ENCODE measurements at places on chromosomes 13 and 19. TPM values are rescaled to one million over a fixed set of nuclear protein-coding genes. Genes with fewer than 3 reads are reported as not detected.
A peak's percentile ranks its signal among the peaks of the same experiment; 100 is the strongest.

DNA sequence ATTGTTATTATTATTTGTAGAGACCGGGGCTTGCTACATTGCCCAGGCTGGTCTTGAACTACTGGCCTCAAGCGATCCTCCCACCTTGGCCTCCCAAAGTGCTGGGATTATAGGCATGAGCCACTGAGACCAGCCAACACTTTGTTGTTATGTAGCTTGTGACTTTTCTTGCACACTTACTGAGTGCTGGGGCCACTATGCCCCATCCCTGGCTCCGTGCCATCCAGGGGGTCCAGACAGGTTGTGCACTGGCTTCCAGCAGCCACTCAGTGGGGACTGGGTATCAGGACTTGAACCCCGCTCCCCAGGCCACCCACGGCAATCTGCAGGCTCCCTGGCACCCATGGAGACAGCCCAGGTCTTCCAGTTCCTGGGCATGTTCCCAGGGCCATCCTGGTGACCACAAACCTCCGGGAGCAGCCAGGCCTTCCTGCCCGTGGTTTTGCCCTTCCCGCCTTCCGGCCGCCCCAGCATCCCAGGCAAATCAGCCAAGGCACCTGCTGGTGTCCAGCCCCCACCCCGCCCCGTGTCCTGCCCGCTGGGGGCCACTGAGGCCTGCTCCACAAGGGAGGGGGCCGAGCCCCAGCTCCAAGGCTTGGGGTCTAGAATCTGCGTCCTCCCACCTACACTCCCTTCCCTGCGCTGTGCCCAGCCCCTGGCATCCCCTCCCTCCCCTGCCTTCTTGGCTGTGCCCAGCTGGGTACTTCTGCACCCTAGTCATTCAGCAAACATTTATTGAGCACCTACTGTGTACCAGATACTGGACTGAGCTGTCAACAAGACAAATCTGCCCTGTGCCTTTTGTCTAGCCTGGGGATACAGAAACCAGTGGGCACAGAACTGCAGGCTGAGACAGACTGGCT, 23.7 kb upstream of the SEMA6B start:
- peaks cover 86% of the 10 kb centered on the region for H3K27me3 ChIP-seq
- no peak overlapping the region for H3K4me3 ChIP-seq
- peaks cover 25% of the 10 kb centered on the region for H3K4me1 ChIP-seq
- H3K27ac ChIP-seq = no peak overlapping the region
- no peak for DNase-seq
- H3K36me3 ChIP-seq = no peaks in the 10 kb centered on the region

GRCh38 chr13:50643060-50643459, 200.4 kb downstream of the DLEU7 start:
- no peaks in the 10 kb centered on the region for H3K36me3 ChIP-seq
- no peaks in the 10 kb centered on the region for H3K27me3 ChIP-seq
- H3K27ac ChIP-seq = no peak overlapping the region
- no peaks in the 10 kb centered on the region for H3K4me1 ChIP-seq

GRCh38 chr19:37506387-37507166, at the start of gene ZNF793:
ZNF793 (plus strand) TSS chr19:37506939; CDS start chr19:37523440, 16,501 bp downstream.
- peak within 1 kb of the TSS; percentile 92 for H3K27ac ChIP-seq
- H3K4me1 ChIP-seq = peaks cover 28% of the 10 kb centered on the region
- peak within 1 kb of the TSS; percentile 69 for H3K4me3 ChIP-seq
- peak; percentile 85 for DNase-seq

DNA sequence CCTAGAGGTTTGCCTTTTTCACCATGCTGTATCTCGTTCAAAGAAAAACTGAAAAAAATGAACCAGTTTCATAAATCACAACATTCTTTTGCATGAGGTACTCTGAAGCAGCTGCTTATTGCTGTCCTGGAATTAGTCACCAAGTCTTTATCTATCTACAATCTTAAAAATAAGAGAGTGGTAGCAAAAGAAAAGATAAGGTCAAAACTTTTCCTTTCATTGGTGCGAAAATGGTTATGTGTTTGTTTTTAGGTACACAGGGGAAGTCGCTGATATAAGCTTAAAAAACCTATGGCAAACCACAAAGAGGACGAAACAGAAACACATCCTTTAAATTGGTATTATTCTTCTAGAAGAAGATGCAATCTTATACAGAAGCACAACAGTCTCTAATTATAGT, 20.7 kb downstream of the OBI1 start:
- peaks cover 4% of the 10 kb centered on the region for H3K4me1 ChIP-seq
- H3K4me3 ChIP-seq = no peak overlapping the region
- DNase-seq = no peak
- H3K27ac ChIP-seq = no peak overlapping the region
- H3K36me3 ChIP-seq = peaks cover 79% of the 10 kb centered on the region

- H3K27me3 ChIP-seq = no peaks in the 10 kb centered on the region
- H3K4me3 ChIP-seq = peak overlapping the region; percentile 1
- peaks cover 94% of the 10 kb centered on the region for H3K36me3 ChIP-seq
These were observed 11.3 kb upstream of the PRKD2 start for GRCh38 chr19:46728208-46728607.

- H3K27me3 ChIP-seq = no peaks in the 10 kb centered on the region
- H3K36me3 ChIP-seq = no peaks in the 10 kb centered on the region
- H3K27ac ChIP-seq = no peak overlapping the region
- H3K4me1 ChIP-seq = no peaks in the 10 kb centered on the region
- H3K4me3 ChIP-seq = no peak overlapping the region
These were observed 149.8 kb upstream of the SLITRK1 start for GRCh38 chr13:84032116-84032515.

DNA sequence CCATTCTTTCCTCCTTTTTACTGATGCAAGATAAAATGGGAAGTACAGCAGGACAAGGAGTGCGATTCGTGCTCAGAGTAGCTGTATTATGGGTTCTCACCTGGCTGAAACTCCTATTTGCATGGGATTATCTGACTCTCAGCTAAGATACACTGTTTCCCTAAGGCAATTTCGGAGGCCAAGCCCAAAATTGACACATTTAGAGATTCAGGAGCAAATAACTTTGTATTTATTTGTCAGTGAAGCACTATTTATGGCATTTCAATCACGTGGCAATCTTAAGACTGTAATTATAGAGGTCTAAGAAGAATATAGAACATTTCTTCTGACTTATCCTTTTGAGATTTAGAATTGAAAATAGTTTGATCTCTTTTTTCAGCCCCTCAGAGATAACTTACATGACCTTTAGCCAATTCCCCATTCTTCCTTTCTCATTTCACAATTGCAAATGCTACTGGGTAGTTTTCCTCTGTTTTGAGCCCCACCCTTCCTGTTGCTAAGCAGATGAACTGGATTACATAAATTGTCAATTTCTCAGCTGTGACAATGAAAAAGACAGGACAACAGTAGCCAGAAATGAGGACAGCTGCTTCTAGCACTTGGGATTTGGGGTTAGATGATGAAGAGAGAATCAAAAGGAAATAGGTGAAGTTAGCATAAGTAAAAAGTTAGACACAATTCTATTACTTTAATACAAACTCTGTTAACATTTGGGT, 122.7 kb upstream of the FRY start:
- peaks cover 69% of the 10 kb centered on the region for H3K4me1 ChIP-seq
- H3K36me3 ChIP-seq = no peaks in the 10 kb centered on the region
- H3K27me3 ChIP-seq = no peaks in the 10 kb centered on the region
- H3K4me3 ChIP-seq = no peak overlapping the region
- peak overlapping the region; percentile 65 for H3K27ac ChIP-seq

GRCh38 chr19:50969413-50969760, at the start of gene KLK6:
KLK6 (minus strand) TSS chr19:50969591; CDS start chr19:50968104, 1,487 bp downstream.
- no peaks in the 10 kb centered on the region for H3K36me3 ChIP-seq
- H3K27me3 ChIP-seq = peaks cover 88% of the 10 kb centered on the region
- no peaks in the 10 kb centered on the region for H3K4me1 ChIP-seq
- no peak within 1 kb of the TSS for H3K4me3 ChIP-seq
- H3K27ac ChIP-seq = no peak within 1 kb of the TSS

- H3K4me1 ChIP-seq = peaks cover 10% of the 10 kb centered on the region
- DNase-seq = no peak
- no peaks in the 10 kb centered on the region for H3K36me3 ChIP-seq
These were observed 102.2 kb upstream of the EDNRB start for GRCh38 chr13:78020861-78021260.

DNA sequence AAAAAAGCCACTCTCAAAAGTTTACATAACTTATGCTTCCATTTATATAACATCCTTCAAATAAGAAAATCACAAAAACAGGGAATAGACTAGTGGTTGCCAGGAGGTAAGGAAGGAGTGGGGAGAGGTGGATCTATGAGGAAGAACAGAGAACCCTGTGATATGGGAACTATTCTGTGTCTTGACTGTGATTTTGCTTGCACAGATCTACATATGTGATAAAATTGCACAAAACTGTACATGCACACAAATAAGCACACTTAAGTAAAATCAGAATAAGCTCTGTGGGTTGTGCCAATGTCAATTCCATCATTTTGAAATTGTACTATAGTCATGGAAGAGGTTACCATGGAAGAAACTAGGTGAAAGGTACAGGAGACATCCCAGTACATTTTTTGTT, 121.6 kb upstream of the SGCG start:
- no peaks in the 10 kb centered on the region for H3K36me3 ChIP-seq
- no peaks in the 10 kb centered on the region for H3K4me1 ChIP-seq
- H3K27me3 ChIP-seq = no peaks in the 10 kb centered on the region
- no peak for DNase-seq
- H3K27ac ChIP-seq = no peak overlapping the region

MYO16 gene
- 1.7 TPM for total RNA-seq

GRCh38 chr19:52621376-52621775, 16.8 kb downstream of the ZNF83 start:
- peaks cover 78% of the 10 kb centered on the region for H3K36me3 ChIP-seq
- no peak overlapping the region for H3K27ac ChIP-seq
- no peak overlapping the region for H3K4me3 ChIP-seq
- no peaks in the 10 kb centered on the region for H3K27me3 ChIP-seq
- H3K4me1 ChIP-seq = no peaks in the 10 kb centered on the region

GRCh38 chr13:73194310-73194709, 135.5 kb downstream of the KLF5 start:
- H3K27me3 ChIP-seq = no peaks in the 10 kb centered on the region
- H3K36me3 ChIP-seq = no peaks in the 10 kb centered on the region
- no peak overlapping the region for H3K27ac ChIP-seq
- H3K4me3 ChIP-seq = no peak overlapping the region
- no peak for DNase-seq

DNA sequence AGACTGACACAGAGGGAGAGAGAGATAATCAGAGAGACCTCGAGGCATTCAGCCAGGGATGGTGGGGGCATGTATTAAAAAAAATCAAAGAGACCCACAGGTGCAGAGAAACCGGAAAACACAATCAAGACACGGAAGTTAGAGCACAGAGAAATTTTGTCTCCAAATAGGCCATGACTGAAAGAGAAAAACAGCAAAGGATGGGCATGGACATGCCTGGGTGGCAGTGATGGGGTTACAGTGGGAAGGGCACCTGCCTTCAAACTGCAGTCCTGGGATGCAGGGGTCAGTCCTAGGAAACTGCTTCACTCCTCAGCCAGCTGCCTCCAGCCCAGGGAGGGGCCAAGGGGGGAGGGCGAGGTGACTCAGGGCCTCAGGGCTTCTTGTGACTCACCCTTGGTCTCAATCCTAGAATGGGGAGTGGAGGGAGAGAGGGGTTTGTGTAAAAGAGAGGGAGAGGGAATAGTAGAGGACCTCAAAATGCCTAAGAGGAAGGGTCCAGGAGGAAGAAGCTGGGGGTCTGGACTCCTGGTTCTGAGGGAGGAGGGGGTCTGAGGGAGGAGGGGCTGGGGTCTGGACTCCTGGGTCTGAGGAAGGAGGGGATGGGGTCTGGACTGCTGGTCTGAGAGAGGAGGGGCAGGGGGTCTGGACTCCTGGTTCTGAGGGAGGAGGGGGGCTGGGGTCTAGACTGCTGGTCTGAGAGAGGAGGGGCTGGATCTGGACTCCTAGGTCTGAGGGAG, 3.6 kb upstream of the KCNN4 start:
- H3K27ac ChIP-seq = no peak overlapping the region
- no peak for DNase-seq
- peaks cover 46% of the 10 kb centered on the region for H3K27me3 ChIP-seq
- H3K36me3 ChIP-seq = no peaks in the 10 kb centered on the region
- H3K4me1 ChIP-seq = peaks cover 6% of the 10 kb centered on the region
- H3K4me3 ChIP-seq = no peak overlapping the region

- H3K4me3 ChIP-seq = peak overlapping the region; percentile 41
- no peak overlapping the region for H3K27ac ChIP-seq
- peaks cover 94% of the 10 kb centered on the region for H3K27me3 ChIP-seq
These were observed 3.8 kb upstream of the ATP1A3 start for GRCh38 chr19:41997851-41998229.

C19orf33 gene
- 1.6 TPM for total RNA-seq

SHC2 gene
- total RNA-seq = 11.3 TPM

GRCh38 chr19:14672188-14672872, 2.3 kb downstream of the ADGRE3 start:
- H3K4me3 ChIP-seq = no peak overlapping the region
- DNase-seq = no peak
- H3K27me3 ChIP-seq = peaks cover 81% of the 10 kb centered on the region
- H3K27ac ChIP-seq = no peak overlapping the region

- no peak overlapping the region for H3K27ac ChIP-seq
- no peaks in the 10 kb centered on the region for H3K27me3 ChIP-seq
These were observed 388.9 kb upstream of the DACH1 start for GRCh38 chr13:72255908-72256307.

DNA sequence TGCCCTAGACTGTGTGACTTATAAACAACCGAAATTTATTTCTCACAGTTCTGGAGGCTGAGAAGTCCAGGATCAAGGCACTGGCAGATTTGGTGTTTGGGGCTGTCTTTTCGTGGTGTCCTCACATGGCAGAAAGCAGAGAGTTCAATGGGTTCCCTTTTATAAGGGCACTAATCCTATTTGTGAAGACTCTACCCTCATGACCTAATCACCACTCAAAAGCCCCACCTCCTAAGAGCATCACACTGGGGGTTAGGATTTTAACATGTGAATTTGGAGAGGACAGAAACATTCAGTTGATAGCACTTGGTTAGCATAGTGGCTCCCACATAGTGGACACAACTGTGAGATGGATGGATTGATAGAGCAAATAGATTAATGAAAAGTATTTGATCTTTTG, 21.5 kb upstream of the GPR18 start:
- H3K4me3 ChIP-seq = no peak overlapping the region
- no peaks in the 10 kb centered on the region for H3K27me3 ChIP-seq
- H3K4me1 ChIP-seq = peaks cover 35% of the 10 kb centered on the region
- no peak for DNase-seq
- no peak overlapping the region for H3K27ac ChIP-seq

DNA sequence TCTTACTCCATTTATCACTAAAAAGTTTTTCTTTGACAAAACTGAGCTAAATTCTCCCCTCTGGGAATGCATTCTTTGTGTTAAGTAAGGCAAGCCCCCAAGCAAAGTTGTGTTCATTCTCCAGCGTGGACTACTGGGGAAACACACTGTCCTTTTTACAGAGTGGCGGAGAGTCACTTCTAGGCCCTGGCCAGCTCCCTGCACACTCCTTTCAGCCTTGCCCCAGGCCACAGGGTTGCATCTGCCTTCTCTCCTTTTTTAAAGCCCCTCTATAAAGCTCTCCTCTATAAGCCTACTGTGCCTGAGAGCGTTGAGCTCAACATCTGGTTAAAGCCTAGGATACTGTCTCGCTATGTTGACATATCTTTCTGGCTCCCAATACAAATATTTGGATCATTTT, 803.4 kb downstream of the PCDH17 start:
- DNase-seq = no peak
- H3K4me3 ChIP-seq = no peak overlapping the region
- H3K27ac ChIP-seq = no peak overlapping the region

Measured in left ventricle myocardium inferior (tissue), 1 donor.